NCI-H2081 treated with DMSO at 0.1 percent for 48 hours (cell line): ENCODE measurements at places on chromosomes 4 and X.
A peak's percentile ranks its signal among the peaks of the same experiment; 100 is the strongest.

- no peak for DNase-seq
These were observed 66.3 kb downstream of the CLDN34 start for GRCh38 chrX:10033375-10034007.

- DNase-seq: no peak
These were observed 28.4 kb downstream of the NPNT start for GRCh38 chr4:105923497-105924238.

DNA sequence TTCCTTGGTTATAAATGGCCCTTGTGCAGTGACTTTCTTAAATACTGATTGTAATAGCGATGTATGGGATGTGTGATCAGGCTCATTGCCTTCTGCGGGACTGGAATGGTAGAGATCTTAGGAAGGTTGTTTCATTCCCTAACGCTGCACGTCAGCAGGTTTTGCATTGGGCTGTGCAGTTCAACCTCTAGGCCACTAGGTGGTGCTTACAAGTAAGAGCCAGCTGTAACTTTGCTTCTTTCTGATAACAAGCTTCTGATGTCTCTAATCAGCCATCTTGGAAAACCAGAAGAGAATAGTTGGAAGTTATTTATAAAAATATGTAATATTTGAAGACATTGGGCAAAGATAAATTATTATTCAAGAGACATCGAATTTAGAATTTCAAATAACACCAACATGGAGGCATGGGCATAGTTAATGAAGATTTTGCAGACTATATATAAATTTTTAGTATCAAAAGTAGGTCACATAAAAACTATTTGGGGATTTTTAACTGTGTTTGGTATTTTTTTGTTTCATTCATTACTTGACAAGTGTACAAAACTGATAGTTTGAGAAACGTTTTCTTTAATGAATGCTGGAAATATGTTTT lies 339.7 kb upstream of the PCDH7 start:
- peak; percentile 15 for DNase-seq

DNA sequence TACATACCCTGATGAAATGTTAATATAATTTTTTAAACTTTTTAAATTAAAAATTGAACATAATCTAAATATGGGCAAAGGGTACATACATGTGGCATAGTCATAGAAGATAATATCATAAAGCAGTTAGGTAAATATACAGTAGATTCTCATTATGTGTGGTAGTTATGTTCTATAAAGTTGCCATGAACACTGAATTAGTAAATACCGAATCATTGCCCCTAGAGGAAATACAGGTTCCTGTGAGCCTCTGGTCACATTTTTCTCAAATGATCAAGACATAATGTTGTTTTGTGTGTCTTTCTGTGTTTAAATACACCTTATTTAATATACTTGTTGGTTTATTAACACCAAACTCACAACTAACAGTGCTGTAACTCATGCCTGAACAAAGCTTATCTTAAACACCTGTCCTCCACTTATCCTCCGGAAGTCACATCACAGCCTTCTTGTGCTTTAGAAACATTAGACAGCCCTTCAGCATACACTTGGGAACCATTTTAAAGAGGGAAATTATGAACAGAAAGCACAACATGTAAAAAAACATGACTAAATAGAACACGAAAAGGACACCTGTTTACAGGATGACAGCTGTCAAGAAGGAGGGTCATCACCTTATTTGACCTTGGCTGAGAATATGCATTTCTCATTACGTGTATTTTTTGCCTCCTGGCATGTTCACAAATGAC lies 169.4 kb upstream of the NAP1L5 start:
- no peak for DNase-seq

DNA sequence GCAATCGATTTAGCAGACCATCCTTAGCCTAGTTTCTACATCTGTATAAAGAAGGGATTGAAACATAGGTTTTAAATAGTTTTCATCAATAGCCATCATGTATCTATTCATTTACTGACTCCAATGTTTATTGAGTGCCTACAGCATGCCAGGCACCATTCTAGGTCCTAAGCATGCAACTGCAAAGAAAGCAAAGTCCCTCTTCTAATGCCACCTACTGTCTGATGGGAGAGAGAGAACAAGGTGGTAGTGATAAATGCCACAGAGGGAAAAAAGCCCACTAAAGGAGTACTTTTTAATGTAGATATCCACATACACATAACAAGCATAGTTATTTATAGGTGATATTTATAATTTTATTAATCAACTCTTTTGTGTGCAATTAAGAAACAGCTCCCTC lies 67.6 kb upstream of the PPARGC1A start:
- no peak for DNase-seq

DNA sequence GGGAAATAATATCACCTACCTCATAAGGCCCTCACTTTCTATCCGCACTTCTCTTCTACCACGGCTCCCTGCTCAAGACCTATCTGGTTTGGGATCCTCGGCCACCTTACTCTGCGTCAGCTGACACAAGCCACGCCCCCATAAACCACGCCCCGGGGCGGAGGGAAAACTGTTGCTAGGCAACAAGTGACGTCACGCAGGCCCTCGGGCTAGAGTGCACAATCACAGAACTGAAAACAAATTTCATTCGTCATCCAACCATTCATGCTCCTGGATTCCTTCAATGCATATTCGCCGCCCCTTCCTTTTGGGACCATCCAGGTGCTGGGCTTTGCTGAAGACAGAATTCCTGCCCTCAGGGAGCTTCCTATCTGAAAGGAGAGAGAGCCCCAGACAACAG lies 66.3 kb downstream of the SMC1A start:
- no peak for DNase-seq

DNA sequence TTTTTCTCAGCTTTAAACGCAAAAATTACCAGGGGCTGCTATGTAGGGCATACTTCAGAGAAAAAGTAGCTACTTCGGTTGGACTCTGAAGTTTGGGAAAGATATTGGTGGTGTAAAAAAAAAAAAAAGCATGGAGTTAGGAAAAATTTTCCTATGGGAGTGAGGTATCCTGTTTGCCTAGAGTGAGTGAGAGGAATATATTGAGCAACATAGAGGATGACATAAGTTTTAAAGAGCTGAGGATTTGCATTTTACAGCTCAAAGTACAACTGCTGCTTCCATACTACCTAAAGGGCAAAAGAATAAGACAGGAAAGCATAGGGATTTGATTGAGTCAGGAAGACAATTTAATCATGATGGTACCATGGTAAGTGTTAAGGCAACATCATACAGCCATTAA lies 7.3 kb downstream of the GPRASP1 start:
- no peak for DNase-seq

GRCh38 chr4:103137446-103137827 lies 37.8 kb upstream of the BDH2 start:
- no peak for DNase-seq

DNA sequence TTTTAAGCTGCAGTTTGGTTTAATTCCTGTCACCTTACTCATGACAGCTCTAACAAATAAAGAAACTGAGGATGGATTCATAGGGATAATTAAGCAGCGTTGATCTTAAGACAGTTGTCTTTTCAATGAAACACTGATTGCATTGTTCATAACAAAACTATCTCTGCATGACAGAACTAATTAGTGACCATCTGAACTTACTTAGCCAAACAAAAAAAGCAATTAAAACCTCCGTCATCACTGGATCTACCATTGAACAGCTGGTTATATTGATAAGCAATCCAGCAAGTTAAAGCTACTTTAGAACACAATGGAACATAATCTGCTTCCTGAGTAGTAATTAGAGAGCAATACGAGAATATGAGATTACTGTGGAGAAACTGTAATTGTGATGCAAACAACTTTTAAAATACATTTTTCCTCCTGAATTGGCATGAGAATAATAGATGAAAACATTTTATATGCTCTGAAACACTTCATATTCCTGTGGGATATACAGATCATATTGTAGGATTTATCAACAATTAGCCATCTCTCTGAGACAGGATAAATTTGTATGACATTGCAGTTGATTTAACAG lies 2576.8 kb downstream of the PCDH7 start:
- no peak for DNase-seq

DNA sequence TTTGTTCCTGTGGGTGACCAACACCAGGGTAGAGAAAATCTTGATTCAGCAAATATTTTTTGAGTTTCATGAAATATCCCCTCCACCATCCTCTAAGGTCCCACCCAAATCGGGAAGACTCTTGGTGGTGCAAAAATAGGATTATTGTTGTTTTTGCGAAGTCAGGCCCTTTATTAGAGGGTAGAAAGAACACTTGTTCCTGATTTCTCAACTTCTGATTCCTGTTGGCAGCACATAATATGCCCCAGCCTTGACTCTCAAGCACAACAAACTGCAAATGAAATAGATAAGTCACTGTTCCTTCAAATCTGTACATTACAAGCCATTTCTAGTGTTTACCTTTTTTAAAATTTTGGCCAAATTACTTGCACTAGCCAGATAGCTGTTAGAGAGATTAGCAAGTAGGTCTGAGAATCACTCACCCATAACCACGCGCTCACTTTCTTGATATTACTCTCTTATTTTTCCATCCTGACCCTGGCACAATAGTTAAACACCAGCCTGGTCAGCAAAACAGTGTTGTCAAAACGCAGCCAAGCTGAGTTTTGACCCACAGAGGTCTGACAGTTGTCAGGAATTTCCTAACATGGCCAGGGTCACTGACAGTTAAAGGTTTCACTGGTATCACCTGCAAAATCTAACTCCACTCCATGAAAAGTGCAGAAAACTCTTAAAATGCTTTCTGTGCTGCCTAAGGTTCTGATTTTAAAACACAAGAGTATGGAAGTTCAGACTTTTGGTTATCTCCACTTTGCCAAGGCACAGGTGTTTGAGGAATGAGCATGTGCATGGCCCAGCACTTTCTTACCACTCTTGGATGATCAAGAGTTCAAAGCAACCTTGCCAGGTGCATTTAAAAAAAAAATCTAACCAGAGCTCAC lies 69.8 kb downstream of the RBM47 start:
- no peak for DNase-seq

DNA sequence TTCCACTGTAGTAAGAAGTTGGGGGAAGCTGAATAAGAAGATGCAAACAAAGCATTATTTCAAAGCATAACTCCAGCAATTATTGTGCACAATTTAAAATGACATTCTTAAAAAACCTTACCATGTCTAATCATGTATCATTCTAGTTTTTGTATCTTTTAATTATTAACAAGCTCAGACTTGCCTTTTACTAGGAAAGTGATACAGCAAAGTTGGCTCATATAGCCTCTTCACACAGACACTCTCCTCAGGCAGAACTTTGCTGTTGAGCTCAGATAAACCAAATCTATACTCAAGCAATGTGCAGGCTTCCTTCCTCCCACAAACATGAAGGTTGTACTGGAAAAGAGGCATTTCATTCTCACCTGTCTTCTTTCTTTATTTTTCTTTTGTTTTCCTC lies 358.7 kb upstream of the EMCN start:
- DNase-seq: no peak

GRCh38 chr4:119667802-119668201 lies 39.2 kb upstream of the PDE5A start:
- DNase-seq: no peak

- DNase-seq: no peak
These were observed 105.0 kb upstream of the ANXA3 start for GRCh38 chr4:78446619-78447018.

DNA sequence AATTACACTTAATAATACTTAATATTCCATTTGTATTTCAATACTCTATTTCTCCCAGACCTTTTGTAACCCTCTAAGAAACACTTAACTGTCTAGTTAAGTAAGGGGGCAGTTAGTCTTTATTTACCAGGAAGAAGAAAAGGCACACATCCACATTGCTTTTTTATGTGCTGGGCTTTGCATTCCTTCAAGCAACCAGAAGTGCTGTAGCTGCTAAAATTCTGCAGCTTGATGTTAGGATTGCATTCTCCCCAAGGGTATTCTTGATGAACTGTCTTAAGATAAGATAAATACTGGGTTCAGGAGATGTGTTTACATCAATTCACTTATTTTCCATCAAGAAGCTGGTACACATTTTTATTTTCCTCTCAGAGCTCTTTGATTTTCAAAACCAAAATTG lies 24.0 kb downstream of the ASIC5 start:
- DNase-seq: no peak

DNA sequence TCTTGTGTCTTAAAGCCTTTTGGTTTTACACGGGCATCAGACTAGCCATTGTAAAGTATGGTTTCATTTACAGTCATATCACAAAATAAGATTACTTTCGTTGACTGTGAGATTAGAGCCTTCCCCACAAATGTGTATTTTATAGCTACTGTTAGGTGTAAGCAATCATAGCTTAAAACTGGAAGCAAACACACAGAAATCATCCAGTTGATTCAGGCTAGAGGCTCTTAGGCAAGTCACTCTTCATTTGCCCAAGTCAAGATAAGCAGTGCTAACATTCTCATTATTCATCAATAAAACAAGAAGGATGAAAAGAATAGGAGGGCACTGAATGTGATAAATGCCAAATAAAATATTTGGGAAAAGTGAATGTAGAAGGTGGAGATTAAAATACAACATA lies 448.7 kb upstream of the FAM241A start:
- no peak for DNase-seq

- DNase-seq: no peak
These were observed 29.5 kb downstream of the DMP1 start for GRCh38 chr4:87679449-87680169.

GRCh38 chr4:26197018-26197779 lies 123.6 kb upstream of the RBPJ start:
- DNase-seq: no peak

- DNase-seq: no peak
These were observed 305.7 kb downstream of the ARHGAP24 start for GRCh38 chr4:85780664-85781063.

DNA sequence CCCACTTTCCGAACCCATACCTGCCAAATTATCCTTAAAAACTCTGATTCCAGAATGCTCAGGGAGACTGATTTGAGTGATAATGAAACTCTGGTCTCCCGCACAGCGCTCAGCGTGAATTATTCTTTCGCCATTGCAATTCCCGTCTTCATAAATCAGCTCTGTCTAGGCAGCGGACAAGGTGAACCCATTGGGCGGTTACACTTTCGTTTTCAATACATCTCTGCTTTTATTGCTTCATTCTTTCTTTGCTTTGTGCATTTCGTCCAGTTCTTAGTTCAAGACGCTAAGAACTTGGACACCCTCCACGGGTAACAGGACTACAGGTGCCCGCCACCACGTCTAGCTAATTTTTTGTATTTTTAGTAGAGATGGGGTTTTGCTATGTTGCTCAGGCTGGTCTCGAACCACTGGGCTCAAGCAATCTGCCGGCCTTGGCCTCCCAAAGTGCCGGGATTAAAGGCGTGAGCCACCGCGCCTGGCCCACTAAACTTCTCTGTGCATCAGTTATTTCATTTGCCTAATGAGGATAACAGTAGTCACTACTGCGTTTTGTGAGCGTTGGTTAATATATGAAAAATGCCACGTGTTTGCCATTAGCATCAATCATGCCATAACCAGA lies 936 bp upstream of the PGK1 start:
- DNase-seq: no peak

- no peak for DNase-seq
These were observed 28.3 kb downstream of the STK32B start for GRCh38 chr4:5079581-5079980.

GRCh38 chr4:27931584-27931983 lies 1070.9 kb downstream of the STIM2 start:
- DNase-seq: no peak

DNA sequence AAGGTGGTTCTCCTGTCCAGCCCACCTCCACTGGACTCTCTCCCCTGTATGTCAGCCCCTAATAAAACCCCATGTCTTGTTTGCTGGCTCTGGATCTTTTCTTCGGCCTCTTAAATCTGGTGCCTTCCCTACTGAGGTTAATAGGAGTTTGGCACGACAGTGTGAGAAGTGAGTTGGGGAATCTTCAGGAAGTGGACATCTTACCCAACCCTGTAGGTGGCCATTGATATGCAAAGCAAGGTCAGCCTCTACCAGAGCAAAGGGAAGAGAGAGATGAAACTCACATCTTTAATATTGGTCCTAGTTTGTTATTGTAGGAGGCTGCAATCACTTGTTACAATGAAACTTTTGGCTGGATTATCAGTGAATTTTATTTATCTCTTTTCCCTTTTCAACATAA lies 111.7 kb downstream of the CHRDL1 start:
- DNase-seq: no peak
